ENCODE measurements at places on chromosomes 13 and 19.

DNA sequence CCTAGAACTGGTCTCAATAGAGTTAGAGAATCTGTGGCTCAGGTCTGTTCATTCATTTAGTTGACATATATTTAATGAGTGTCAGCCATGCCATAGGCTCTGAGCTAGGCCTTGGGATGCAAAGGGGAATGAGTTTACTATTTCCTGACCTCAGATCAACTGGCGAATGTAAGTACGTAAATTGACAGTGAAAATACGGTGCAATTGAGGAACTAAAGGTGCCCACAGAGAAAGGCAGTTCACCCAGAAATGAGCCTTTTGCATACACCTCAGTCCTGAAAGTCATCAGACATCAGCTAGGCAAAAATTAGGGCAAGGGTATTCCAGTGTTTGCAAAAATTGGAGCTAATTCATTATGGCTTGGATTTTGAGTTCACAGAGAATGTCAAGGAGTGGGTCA lies 20.6 kb upstream of the UPF3A start:
- no peak for DNase-seq

DNA sequence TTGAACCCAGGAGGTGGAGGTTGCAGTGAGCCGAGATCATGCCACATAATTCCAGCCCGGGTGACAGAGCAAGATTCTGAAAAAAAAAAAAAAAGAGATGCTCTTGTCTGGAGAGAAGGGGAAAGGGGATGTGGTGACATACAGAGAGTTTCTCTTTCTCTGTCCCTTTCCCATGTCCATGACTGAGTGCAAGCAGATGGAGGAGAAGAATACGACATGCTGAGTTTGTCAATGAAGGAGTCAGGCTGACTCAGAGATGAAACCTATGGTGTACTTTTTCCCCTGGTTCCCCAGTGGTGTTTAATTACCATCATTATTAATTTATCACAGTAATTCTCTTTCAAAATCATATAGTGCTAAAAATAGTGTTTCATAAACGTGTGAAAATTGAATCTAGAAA lies 448.8 kb downstream of the FOXO1 start:
- DNase-seq = no peak

DNA sequence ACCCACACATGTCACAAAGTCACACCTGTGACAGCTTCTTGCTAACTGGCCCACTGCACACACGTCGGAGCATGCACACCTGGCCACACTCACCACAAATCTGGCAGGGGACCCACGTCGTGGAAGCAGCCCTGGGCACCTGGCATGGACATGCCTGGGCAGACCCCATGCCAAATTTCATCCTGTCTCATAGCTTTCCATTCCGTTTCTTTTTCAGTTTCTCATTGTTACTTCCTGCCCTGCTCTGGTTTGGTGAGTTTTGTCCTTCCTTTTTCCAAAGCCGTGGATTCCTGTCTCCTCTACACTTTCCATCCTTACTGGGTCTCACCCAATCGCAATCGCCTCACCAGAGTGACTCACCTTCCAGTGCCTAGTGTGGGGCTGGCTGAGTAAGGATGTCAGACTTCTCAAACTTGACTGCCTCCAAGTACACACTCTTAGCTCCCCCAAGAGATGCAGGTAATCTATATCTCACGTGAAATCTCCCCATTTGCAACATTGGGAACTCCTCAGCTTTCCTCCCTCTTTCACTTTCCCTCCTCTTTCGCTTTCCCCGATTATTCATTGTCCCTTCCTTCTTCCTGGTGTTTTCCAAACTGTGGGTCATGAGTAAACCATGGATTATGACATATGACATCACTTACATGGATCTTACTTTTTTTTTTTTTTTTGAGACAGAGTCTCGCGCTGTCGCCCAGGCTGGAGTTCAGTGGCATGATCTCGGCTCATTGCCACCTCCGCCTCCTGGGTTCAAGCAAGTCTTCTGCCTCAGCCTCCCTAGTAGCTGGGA lies 1.6 kb upstream of the BBC3 start:
- no peak for DNase-seq

DNA sequence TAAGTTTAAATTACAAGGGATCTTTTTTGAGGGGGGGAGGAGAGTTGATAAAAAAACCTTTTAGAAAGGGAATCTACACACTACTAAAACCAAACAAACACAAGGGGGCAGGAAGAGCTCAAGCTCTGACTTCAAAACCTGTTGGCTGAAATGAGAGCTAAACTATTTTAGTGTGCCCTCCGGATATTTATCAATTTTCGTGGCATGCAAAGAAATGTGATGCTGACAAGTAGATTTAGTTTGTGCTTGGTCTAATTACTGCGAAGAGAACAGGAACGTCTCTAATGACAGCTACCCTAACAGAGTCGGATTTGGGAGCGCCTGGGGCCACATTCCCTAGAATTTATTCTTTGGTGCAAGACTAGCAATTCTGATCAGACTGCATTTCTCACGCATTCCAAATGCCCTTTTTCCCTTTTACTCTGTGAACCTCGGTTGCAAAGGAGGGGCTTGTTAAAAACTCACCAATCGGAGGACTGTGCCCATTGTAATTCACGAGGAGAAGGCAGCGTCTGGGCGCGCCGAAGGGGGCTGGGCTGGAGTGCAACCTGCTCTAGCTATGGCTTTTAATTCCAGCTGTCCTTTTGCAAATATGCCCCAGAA lies 802 bp upstream of the FREM2 start:
- DNase-seq = no peak

DNA sequence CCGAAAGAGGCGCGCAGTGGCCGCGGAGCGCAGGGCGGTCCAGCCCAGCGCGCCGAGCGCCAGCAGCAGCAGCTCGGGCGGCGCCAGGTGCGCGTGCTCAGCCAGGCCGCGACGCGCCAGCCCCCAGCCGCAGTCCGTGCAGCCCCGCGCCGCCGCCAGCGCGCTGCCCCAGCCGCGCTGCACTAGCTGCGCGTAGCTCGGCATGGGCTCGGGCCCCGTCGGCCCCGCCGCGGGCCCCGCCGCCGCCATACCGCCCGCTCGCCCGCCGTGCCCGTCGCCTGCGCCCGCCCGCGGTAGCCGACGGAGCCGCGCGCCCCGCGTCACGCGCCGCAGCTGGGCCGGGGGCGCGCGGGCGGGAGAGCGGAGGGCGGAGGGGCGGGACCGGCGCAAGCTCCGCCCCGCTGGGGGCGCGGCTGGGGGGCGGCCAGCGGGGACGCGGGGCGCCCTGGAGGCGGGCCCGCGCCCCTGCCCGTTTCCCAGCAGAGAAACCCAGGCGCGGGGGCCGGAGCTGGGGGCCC lies at the start of gene CERS1:
Gene CERS1, minus strand, starts transcription at position 335 of the 518 bp plus-strand sequence. Its CDS starts 86 bp downstream, at position 249.
- DNase-seq = peak; percentile 95

DNA sequence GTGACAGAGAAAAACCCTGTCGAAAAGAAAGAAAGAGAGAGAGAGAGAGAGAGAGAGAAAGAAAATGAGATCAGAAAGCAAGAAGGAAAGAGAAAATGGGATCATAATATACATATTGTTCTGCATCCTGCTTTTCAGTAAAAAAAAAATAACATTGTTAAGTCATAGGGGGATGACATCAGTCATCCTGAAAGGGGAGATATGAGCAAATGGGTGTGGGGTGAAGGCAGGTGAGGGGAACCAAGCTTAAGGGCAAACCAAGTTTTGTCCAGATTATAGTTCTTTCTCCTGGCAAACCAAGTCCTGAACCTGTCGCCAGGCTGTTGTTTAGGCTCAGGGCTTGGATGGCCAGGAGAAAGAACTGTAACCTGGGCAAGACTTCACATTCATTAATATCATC lies 92.6 kb upstream of the TMTC4 start:
- DNase-seq = no peak

DNA sequence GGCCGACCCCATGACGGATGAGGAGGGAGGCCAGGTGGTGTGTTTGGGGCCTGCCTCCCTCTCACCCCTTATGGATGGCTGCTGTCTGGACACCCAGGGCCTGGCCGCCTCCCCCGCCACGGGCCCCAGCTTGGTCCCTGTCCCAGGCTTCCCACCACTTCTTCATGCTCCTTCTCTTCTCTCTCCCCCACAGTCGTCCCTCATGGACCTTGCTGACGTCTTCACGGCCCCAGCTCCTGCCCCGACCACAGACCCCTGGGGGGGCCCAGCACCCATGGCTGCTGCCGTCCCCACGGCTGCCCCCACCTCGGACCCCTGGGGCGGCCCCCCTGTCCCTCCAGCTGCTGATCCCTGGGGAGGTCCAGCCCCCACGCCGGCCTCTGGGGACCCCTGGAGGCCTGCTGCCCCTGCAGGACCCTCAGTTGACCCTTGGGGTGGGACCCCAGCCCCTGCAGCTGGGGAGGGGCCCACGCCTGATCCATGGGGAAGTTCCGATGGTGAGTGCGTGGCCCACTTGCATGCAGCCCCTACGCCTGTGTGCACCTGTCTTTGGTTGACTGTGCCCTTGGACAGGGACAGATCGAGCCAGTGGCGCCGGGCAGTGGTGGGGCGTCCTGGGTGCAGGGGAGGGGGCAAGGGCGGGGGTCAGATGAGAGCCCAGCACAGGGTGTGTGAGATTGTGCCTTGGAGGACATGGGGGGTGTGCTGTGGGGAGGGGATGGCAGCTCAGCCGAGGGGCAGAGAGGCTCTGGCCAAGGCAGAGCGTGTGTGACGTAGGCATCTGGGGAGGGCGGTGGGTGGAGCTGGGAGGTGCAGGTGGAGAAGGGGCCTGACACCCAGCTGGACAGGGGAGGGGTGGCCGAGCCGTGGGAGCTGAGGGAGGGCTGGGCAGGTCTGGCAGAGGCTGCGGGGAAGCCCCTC lies 16.8 kb downstream of the EPN1 start:
- DNase-seq = no peak

- DNase-seq = no peak
These were observed 31.9 kb downstream of the SGCG start for GRCh38 chr13:23212671-23213070.

- DNase-seq = no peak
These were observed 893 bp upstream of the PLIN3 start for GRCh38 chr19:4868286-4868834.

DNA sequence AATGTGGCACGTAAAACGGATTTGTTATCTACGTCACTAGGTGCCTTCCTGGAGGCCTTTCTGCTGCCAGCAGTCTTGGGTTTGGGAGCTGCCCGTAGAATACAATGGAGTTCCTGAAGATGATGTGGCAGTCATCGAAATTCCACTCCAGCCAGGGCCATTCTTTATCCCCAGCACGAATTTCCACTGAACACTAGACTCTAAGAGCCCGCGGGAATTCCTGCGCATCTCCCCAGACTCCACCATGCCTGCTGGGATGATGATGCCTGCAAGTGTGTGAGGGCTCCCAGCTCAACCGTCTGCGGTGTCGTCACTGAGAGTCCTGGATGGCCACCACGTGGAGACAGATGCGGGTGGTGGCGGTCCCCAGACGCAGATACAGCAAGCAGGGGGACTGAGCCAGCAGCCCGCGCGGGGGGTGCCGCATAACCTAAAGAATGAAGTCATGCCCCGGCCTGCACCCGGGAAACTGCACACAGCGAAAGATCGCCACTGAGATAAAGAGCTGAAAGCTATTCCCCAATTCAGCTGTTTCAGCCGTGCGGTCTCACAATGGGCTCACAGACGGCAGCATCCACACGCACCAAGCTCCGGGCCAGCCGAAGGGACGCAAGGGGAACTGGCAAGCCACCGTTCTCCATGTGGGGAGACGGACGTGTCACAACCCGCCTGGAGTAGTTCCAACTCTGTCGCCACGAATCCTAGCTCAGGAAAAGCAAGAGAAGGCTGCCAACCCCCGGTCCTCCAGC lies 41.1 kb downstream of the COL4A1 start:
- DNase-seq = no peak

DNA sequence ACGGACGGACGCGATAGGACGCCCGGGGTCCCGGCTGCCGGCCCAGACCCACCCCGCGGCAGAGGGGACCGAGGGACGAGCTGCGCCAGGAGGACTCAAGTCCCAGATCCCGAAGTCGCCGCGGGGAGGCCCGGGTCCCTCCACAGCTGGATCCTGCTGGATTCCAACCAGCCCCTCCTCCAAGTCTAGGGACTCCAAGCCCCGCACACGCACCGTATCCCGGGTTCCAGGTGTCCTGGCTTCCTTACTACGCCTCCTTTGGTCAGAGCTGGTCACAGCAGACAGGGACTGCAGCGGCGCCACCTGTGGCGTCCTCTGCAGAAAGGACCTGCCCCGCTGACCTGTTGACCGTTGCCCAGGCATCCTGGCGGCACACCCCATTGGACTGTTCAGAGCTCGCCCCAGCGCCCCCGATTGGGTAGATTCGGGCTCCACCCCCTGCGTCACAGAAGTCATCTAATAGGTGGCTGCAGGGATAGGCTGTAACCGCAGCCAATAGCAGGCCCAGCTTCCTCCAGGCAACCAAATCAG lies 29.0 kb upstream of the ZNF709 start:
- DNase-seq = no peak

- DNase-seq = no peak
These were observed 1.5 kb downstream of the KISS1R start for GRCh38 chr19:918481-919198.

DNA sequence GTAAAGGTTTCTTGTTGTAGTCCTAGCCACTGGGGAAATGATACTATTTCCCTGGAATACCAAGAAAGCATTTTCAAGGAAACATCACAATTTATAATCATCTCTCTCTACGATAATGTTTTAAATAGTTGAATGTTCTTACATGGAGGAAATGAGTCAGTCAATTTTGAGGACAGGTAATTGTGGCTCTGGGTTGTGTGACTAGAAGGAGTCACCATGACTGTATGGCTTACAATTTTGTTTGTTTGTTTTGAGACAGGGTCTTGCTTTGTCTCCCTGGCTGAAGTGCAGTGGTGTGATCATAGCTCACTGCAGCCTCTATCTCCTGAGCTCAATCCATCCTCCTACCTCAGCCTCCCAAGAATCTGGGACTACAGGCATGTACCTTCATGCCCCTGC lies 47.4 kb downstream of the COG3 start:
- no peak for DNase-seq

GRCh38 chr13:45847554-45848224 lies 3.9 kb downstream of the SIAH3 start:
- DNase-seq = no peak

GRCh38 chr19:46356149-46357055 lies 9.5 kb downstream of the PPP5C start:
- no peak for DNase-seq
